SW480 (cell line): ENCODE measurements at places on chromosomes 12 and 14.
A peak's percentile ranks its signal among the peaks of the same experiment; 100 is the strongest.

GRCh38 chr14:67806246-67806645, 10.1 kb downstream of the ZFYVE26 start:
- no peak for DNase-seq

DNA sequence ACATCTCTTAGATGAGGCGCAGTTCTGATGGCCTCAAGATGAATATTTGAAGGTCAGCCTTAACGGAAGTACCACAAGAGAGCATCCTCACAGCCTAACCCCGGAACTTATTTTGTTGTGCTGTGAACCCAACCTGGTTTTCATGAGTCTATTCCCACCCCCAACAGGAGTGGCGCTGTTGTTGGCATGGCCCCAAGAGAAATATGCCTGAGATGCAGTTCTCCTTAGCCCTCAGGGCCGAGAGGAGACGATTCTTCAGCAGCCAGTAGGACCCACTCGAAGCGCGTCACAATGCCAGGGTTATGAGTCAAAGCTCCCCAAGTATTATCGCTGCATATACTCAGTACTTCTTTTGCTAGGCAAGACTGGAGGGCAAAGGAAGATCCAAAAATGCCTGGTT, 24.5 kb upstream of the BCL11B start:
- no peak for DNase-seq

DNA sequence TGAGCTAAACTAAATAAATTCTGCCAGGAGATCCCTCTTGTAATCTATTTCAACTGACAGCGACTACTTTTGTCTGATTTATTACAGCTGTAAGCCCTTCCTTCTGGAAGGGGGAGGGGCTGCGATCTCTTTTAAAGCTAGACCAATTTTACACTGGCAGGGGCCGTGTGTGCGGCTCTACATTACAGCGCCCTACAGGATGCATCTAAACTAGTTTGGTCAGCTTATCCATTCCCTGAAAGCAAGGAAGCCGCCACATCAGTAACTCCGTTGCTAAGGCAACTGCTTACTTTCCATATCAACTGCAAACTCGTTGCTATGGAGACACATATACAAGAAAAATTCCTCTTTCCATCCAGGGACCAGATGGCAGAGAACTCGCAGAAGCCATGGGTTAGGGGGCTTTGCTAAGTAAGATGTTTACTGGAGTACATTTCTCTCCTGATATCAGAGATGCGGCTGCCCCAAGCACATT, 17.4 kb downstream of the FOXN3 start:
- peak; percentile 23 for DNase-seq

DNA sequence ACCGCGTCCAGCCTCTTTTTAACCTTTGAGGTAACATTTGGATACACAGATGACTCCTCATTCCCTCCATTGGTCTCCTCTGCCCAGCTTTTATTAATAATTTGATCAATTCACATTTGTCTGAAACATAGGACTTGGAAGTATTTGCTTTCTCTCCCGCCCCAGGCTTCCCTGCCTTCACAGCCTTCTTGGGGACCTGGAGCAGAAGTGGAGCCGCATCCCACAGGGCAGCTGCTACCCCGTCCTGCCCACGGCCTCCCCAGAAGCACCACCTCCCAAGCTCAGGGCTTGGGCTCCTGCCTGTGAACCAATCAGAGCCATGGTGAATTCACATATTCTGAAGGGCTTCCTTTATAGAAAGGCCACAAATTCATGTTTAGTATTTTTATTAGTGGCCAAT, 97.6 kb downstream of the PIWIL1 start:
- DNase-seq, result no peak

GRCh38 chr14:68577802-68578541, 214.9 kb downstream of the ZFP36L1 start:
- peak; percentile 98 for DNase-seq

GRCh38 chr12:81329085-81329484, 251.2 kb downstream of the ACSS3 start:
- peak; percentile 8 for DNase-seq

GRCh38 chr12:94534278-94534677, 74.6 kb upstream of the CEP83 start:
- DNase-seq, result no peak

- DNase-seq, result no peak
Observed at GRCh38 chr14:52977798-52978197, 26.9 kb upstream of the FERMT2 start.

DNA sequence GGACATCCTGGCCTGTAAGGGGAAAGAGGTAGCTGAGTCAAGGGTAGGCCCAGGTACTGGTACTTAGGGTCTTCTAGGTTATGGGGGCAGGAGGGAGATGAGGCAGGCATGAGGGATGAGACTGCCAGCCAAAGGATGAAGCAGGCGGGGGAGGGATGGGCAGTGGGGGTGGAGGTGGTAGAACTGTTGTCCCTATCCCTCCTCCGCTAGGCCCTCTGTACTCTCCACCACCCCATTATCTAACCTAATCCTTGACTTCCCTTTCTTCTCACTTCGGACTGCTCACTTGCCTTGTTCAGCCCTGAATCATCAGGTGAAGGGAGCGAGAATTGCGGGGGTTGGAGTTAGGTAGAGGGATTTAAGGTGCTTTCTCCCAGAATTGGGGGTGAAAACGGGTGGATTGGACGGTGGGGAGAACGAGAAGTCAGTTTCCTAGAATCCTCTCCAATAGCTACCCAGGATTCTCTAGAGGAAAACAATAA, 562 bp downstream of the PAN2 start:
- DNase-seq, result peak; percentile 13

DNA sequence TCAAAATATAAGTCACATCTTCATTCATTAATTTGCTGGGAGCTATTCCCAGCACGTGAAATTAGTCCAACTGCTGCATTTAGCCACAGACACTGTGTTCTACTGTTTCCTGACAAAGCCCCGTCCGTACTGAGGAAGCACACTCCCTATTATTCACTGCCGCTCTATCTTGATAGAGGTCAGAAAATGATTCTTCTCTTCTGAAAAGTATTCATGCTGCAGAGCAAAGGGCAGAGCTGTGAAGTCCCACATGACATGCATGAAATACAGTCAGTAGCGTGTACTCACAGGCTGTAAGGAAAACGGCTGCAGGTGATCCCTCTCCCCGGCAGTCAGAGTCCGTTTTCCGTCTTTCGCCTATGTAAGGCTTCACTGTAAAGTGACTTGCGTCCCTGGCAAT, 302.5 kb upstream of the FKBP4 start:
- DNase-seq, result no peak

DNA sequence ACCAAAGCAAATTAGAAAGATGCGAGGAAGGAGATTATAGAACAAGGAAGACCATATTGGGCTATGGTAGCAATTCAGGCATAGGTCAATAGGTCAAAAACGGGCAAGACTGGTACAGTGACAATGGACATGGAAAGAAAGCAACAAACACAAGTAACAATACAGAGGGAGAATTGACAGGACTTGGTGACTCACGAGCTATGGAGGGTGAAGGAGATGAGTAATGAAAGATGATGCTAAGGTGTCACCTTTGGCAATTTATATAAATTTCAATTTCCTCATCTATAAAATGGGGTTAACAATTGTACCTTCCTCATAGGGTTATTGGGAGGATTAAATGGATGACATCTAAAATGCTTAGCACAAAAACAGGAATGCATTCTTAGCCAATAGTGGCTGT, 15.1 kb upstream of the DUSP16 start:
- no peak for DNase-seq

GRCh38 chr12:67354322-67354721, 85.2 kb downstream of the CAND1 start:
- DNase-seq, result no peak

DNA sequence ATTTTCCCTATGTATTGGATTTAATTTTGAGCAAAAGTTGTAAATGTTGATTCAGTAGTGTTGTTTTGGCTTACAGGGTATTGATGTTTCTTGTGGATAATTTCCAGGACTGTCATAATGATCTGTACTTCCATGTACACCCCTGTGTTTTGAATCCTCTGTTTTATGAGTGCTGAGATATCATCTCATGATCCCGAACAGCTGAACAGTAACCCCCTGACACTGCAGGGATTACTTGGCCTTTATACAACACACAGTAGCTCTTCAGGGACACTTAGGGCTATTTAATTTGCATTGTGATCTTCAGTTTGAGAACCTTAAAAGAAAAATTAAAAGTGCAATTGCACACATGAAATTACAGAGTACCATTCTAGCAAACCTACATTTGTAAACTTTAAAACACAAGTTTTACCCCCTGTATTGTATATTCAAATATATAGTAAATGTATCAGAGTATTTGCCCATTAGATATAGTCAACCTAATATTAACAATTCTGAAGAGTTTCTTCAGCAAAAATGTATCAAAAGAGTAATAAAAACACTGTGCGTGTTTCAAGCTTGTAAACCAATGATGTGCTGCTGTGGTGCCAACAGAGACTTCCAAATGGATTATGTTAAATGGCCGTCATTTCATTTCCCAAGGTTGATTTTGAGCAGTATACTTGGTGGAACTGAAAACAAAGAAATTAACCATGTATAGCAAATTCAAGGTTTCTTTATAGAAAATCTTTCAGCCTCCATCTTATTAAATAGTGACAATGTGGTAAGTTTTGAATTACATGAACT, 27.9 kb upstream of the MYF6 start:
- no peak for DNase-seq

- DNase-seq, result no peak
Observed at GRCh38 chr12:132190012-132190755, 45.9 kb downstream of the NOC4L start.

- DNase-seq, result no peak
Observed at GRCh38 chr14:27750114-27750513, 1016.5 kb upstream of the FOXG1 start.

GRCh38 chr12:131840643-131841416, 12.6 kb downstream of the MMP17 start:
- no peak for DNase-seq

- no peak for DNase-seq
Observed at GRCh38 chr14:75126121-75126544, 715 bp downstream of the NEK9 start.

GRCh38 chr14:59811073-59811472, 59.5 kb downstream of the RTN1 start:
- no peak for DNase-seq

DNA sequence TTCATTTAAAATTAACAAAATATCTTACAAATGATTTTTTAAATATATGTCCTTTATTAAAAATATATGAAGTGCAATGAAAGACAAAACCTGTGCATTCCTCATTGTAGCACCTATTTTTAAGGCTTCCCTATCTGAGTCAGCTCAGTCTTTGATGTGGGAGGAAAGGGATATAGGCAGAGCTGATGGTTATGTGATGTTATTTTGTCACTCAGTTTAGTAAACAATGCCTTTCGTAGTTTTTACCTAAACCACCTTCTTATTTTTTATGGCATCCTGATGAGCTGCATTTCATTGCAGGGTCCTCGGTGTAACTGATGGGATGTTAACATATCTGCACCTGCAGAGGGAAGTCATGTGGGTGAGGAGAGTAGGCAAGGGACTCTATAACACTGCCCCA, 58.9 kb upstream of the FRMD6 start:
- peak; percentile 62 for DNase-seq

DNA sequence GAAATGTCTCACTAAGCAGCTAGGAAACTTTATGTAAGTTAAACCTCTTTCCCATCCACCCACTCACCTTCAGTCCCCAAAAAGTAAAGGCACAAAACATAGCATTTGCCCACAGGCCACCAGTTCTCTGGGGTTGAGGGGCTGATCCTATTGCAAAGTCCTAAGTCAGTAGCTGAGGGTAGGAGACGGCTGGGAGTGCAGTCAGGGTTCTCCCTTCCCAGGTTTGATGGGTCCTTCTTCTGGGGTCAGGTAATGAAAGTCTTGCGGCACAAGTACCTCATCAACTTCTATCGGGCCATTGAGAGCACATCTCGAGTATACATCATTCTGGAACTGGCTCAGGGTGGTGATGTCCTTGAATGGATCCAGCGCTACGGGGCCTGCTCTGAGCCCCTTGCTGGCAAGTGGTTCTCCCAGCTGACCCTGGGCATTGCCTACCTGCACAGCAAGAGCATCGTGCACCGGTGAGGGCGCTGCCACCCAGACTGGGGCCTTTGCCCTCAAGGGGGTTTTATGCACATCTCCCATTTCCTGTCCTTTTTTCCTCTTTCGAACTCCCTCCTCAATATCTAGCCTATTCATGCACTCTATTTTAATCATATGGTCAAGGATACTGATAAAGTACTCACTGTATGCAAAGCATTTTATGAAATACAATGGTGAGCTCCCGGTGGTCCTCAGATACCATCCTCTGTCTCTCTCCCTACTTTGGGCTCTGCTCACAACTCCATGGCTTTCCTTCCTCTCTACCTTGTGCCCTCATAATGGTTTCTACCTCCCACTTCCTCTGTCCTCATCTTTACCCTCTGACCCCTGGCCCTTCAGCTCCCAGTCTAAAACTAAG, 986 bp downstream of the TSSK4 start:
- no peak for DNase-seq

DNA sequence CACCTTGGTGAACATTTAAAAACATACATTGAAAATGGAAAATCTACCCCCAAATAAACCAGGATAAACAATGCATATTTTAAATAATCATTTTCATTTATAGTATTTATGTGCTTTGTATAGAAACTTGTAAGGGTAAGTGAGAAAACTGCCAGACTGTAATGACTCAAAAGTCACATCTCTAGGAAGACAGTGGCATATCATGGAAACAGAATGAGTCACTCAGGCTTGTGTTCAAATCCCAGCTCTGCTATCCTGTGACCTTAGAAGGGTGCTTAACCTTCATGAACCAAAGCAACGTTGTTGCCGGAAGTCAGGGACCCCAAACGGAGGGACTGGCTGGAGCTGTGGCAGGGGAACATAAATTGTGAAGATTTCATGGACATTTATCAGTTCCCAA, 142.7 kb downstream of the CEP128 start:
- DNase-seq, result no peak

DNA sequence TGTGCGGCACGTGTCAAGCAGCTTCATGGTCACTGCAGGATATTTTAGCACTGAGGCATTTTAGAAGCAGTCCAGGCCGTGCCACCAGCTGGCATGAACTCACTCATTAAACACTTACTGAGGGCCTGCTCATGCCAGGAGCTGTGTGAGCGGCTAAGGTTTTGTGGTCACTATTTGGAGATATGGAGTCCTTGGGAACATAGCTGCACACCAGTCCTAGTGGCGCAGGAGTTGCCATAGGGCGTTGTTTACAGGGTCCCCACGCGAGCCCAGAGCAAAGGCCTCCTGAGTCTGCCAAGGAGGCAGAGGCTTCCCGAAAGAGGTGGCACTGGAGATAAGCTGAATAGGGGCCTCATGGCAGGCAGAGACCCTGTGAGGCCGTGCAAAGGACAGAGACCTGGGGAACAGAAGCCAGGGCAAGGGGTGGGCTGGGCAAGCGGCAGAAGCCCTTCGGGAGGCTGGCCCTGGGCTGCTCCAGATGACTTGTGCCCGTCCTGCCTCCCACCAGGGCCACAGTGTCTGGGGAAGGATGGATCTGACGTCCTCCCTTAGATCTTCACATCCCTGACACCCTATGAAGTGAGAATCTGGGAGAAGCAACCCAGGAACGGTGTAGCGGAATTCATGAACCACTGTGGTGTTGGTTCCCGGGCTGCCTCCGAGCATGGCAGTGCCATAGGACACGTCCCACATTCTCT, 38.9 kb downstream of the SFSWAP start:
- DNase-seq, result no peak

DNA sequence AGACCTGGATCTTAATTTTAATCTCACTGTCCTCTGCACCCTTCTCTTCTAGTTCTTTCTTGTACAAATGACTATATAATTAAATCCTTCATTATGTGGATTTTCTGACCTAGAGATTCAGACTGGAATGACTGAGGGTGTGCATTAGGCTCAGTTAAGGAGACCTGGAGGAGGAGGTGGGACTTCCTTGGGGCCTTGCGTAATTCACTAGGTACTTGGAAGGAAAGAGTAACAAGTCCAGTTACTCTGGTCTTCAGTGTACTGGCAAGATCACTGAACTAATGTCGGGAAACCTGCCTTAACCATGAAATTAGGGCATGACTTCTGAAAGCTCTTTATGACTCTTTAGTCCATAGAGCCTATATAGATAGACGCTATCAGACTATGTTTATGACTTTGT, 441.4 kb downstream of the EGLN3 start:
- no peak for DNase-seq
